ENCODE measurements at places on chromosomes 2 and 18.

DNA sequence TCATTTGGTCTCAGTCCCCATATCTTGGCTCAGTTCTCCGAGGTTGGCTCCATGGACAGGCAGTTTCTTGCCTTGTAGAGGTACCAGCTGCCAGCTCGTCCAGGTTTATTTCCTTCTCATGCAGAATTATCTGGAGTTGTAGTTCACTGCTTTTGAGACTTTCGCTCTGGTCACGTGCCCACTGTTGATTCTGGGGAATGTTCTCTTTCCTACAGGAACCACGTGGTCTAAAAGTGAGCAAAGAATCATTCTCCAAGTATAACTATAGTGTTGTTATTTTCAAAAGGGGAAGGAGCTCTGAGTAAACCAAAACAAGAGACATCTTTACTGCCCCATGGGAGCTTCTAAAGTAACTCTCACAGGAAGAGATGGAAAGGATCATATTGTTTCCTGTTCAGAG is 41.2 kb upstream of the RAB27B start:
- H3K27me3 ChIP-seq, result no peaks in the 10 kb centered on the region
- DNase-seq, result no peak
- no peaks in the 10 kb centered on the region for H3K4me1 ChIP-seq
- H3K4me3 ChIP-seq, result no peak overlapping the region

DNA sequence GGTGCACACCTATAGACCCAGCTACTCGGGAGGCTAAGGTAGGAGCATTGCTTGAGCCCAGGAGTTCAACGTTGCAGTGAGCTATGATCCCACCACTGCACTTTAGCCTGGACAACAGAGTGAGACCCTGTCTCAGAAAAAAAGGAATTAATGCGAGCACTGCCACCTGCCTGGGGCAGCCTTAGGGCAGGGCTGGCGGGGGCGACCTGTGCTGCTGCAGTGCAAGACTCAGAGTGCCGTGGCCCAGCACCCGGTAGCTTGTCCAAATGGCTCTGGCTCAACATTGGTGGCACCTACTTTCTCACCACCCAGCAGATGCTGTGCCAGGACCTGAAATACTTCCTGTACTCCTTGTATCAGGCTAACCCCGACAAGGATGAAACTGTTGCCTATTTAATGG is 30.2 kb downstream of the STK25 start:
- H3K4me3 ChIP-seq, result no peak overlapping the region
- no peak for DNase-seq
- H3K36me3 ChIP-seq, result peaks cover 2% of the 10 kb centered on the region

- no peak for DNase-seq
- peaks cover 47% of the 10 kb centered on the region for H3K36me3 ChIP-seq
- no peaks in the 10 kb centered on the region for H3K27me3 ChIP-seq
- no peak overlapping the region for H3K27ac ChIP-seq
- H3K4me3 ChIP-seq, result no peak overlapping the region
- H3K4me1 ChIP-seq, result no peaks in the 10 kb centered on the region
These were observed 16.9 kb upstream of the KCNJ13 start for GRCh38 chr2:232793271-232793670.

GRCh38 chr2:174217869-174218268 is 30.5 kb downstream of the OLA1 start:
- no peaks in the 10 kb centered on the region for H3K27me3 ChIP-seq
- peaks cover 4% of the 10 kb centered on the region for H3K36me3 ChIP-seq
- no peak for DNase-seq
- H3K4me1 ChIP-seq, result peaks cover 4% of the 10 kb centered on the region

GRCh38 chr2:33013684-33014110 is 66.9 kb downstream of the LTBP1 start:
- peaks cover 16% of the 10 kb centered on the region for H3K27me3 ChIP-seq
- peaks cover under 1% of the 10 kb centered on the region for H3K36me3 ChIP-seq
- DNase-seq, result no peak
- H3K4me1 ChIP-seq, result no peaks in the 10 kb centered on the region

DNA sequence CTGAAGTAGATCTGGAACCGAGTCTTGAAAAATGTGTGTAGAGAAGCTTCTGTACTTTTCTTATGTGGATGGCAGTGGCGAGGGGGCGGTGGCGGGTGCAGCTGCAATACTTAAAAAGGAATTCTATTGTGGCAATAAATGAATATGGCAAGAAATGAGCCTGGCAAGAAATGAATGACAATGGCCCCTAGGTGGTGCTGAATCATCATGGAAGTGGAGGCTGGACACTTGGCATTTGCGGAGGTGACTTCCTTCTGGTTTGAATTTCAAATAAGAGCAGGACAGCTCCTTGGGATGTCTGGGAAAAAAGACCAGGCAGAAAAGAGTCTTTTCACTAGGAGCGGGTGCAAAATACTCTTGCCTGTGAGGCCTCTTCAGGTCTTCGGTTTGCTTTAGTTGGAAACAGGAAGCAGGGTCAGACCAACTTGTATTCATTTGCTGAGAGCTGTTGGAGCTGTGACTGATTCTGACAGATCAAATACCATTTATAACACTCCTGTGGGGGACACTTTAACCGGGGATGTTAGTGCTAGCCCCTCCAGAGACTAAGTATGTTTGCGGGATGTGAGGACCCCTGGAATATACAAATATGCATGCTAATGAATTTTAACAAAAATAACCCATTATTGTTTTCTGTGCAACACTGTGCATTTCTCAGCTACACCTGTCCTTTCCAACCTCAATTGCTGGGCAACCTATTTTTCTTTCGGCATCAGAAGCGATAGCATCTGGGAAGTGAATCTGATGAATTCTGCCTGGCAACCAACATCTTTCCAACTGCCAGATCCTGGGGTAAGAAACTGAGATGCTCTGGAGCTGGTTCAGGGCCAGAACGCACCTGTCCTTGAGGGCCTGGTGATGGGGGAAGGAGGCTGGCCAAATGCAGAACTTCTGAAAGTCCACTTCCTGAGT is 35.4 kb downstream of the FASTKD2 start:
- peaks cover 11% of the 10 kb centered on the region for H3K4me1 ChIP-seq
- H3K36me3 ChIP-seq, result peaks cover 4% of the 10 kb centered on the region
- H3K4me3 ChIP-seq, result no peak overlapping the region
- no peak for DNase-seq

DNA sequence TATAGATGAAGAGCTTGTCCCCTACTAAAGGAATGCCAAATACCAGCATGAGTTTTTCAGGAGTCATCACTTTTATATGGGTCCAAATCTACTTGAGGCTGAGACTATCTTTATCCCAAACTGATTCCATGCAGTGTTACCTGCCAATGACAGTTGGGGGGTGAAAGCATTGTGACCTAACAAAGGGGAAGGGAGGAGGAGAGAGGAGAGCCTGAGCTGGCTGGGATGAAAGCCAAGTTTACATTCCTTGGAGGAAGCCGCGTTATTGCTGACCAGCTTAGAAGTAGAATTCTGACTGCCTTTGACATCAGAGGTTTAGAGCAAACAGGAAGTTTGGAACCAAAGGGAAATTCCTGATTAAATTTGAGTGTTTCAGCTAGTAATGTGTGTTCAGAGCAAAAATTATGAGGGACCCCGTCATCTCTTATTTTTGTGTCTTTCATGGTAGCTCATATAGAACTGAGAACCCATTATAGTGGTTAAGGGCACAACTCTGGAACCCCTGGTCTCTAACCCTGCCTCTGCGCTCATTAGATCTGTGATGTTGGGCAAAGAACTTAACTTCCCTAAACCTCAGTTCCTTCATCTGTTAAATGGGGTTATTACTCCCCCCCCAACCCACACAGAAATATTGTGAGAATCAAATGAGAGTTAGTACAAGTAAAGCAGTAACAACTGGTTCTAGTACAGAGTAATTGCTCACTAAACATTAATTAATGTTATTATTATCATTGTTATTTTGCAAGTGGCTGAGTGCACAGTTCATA is 199.3 kb upstream of the EPAS1 start:
- H3K4me1 ChIP-seq, result no peaks in the 10 kb centered on the region
- DNase-seq, result no peak
- H3K27ac ChIP-seq, result no peak overlapping the region
- peaks cover 1% of the 10 kb centered on the region for H3K36me3 ChIP-seq
- H3K27me3 ChIP-seq, result no peaks in the 10 kb centered on the region
- no peak overlapping the region for H3K4me3 ChIP-seq

GRCh38 chr2:43131890-43132682 is 94.3 kb downstream of the ZFP36L2 start:
- H3K27me3 ChIP-seq, result no peaks in the 10 kb centered on the region
- H3K4me3 ChIP-seq, result peak overlapping the region; percentile 35
- peaks cover 27% of the 10 kb centered on the region for H3K36me3 ChIP-seq
- no peak for DNase-seq
- H3K27ac ChIP-seq, result peak overlapping the region; percentile 98

- H3K36me3 ChIP-seq, result peaks cover 22% of the 10 kb centered on the region
- peak overlapping the region; percentile 97 for H3K27ac ChIP-seq
- peak overlapping the region; percentile 84 for H3K4me3 ChIP-seq
- no peaks in the 10 kb centered on the region for H3K27me3 ChIP-seq
- peaks cover 79% of the 10 kb centered on the region for H3K4me1 ChIP-seq
These were observed 38.9 kb upstream of the MGAT4A start for GRCh38 chr2:98769784-98770183.

Measured in central memory CD8-positive, alpha-beta T cell (primary cell).